ENCODE measurements at places on chromosomes 16 and 17. TPM values are rescaled to one million over a fixed set of nuclear protein-coding genes. Genes with fewer than 3 reads are reported as not detected.

ITGAX gene
- 34.7 TPM for total RNA-seq

NPIPA7 gene
- 7.9 TPM for total RNA-seq

- DNase-seq = no peak
These were observed 11.8 kb upstream of the RAB11FIP4 start for GRCh38 chr17:31379597-31380205.

TK2 gene
- total RNA-seq = 69.7 TPM

C17orf50 gene
- total RNA-seq = not detected

GRCh38 chr16:64455275-64455674, 666.6 kb downstream of the CDH11 start:
- DNase-seq = no peak

DNA sequence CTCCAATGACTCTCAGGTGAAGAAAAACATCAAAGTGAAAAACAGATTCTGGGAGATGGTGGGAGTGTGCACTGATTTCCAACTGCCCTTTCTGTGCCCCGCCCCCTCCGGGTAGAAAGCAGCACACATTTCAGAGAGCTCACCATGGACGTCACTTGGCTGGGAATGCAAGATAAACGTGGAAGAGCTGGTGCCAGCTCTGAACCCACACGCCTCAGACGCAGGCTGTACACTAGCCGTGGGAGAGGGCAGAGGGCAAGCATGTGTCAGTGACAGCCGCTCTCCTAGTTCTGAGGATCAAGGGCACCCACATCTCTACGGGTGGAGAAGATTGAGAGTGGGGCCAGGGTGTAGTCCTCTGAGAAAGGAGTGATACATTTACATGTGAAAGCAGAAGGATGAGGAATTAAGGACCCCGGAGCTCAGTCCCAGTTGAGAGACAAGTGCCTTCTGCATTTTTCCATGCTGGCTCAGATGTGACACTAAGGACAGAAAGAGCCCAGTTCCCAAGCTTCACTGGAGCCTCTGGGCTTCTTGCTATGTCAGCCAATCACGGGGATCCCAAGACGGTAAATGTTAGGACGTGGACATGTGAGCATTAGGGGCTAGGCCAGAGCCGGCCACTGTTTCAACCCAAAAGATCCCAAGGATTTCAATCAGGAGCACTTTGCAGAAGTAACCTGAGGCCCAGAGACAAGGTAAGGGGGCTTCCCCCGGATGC, 101.3 kb downstream of the ZFHX3 start:
- DNase-seq = no peak

HEATR9 gene
- total RNA-seq = not detected

- DNase-seq = peak; percentile 37
These were observed 4.6 kb downstream of the TGFB1I1 start for GRCh38 chr16:31476303-31477219.

DNA sequence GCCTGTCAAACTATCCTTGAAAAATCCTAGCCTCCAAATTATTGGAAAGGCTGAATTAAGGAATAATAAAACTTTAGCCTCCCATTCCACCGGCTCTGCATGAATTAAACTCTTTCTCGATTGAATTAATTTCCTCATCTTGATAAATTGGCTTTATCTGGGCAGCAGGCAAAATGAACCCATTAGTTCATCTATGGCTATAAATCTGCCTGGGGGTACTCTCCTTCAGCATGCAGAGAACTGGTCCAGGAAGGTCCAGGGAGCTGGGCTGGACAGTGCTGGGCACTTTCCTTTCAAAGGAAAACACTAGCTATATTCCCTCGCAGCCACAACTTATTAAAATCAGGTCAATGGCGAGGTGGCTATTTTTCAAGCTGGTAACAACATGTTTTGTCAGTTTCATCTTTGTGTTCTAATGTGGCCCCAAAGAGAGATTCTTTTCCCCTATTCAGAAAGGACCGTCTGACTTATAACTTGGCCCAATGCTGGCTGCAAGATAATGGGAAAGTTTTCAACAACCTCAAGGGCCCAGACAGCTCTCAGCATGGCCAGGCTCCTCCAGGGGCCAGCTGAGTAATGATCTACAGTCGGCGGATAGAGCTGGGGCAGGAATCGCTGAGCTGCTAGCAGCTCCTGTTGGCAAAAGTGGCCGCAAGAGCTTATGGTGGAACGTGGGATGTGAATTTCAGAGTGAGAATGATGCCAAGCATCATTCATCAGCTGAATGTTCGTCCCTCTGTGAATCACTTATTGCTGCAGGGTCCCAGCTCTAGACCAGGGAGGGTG, 326.9 kb downstream of the SLC39A11 start:
- no peak for DNase-seq

DPEP2 gene
- 4.7 TPM for total RNA-seq

All from omental fat pad (tissue), 4 donors.